Inflammatory macrophage treated with lipopolysaccharide for 4 hours (primary cell): ENCODE measurements at places on chromosomes 2 and 18.

- peak; percentile 33 for DNase-seq
These were observed 79.4 kb upstream of the SP3 start for GRCh38 chr2:174044556-174044955.

GRCh38 chr2:98058191-98058975 lies 28.6 kb upstream of the VWA3B start:
- no peak for DNase-seq

- DNase-seq = no peak
These were observed 3.5 kb upstream of the ADNP2 start for GRCh38 chr18:80105369-80106167.

GRCh38 chr2:510839-511238 lies 166.4 kb downstream of the TMEM18 start:
- no peak for DNase-seq

- no peak for DNase-seq
These were observed 240.1 kb upstream of the HDAC4 start for GRCh38 chr2:239640676-239641578.

- DNase-seq = no peak
These were observed 10.1 kb upstream of the KCNJ3 start for GRCh38 chr2:154688373-154688772.
